Activated T-cell treated with anti-CD3 and anti-CD28 coated beads for 24 hours (primary cell): ENCODE measurements at places on chromosomes 1 and 21.

- DNase-seq: no peak
These were observed 14.0 kb upstream of the GSTM4 start for GRCh38 chr1:109641861-109642260.

DNA sequence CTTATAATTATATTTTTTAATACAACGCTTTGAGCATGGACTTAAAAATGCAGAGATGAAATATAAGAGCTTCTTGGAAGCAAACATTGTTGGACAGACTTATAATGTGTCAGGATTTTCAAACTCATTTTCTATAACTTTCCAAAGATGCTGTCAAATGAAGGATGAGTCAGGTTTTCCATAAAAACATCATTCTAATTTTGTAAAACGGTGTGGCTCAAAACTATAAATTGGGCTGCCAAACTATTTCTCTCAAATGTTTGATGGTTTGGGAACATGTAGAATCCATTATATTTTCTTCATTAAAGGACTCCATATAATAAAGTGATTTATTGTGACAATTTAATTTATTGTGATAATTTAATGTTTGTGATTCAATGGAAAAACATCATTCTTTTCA is 511.2 kb downstream of the USP25 start:
- no peak for DNase-seq

DNA sequence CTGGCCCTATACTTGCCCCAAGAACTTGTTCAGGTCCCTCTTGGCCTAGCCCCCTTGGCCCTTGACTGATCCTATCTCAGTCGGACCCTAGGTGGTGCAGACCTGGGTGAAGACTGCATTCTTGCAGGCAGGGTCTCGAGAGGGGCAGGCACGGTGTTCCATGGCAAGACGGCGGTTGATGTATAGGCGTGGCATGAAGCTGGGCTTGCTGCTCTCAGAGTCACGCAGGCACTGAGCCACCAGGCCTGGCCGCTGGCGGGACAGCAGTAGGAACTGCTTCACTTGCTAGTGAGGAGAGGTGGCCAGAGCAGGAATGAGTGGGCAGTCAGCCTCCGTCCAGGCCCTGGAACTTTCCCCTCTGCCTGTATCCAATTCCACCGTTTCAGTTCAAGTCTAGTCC is 3.8 kb downstream of the HECTD3 start:
- no peak for DNase-seq

GRCh38 chr1:47232187-47232874 is at the start of gene TAL1:
TAL1 (minus strand) TSS chr1:47232225; CDS start chr1:47225888, 6,337 bp downstream.
- DNase-seq: no peak

GRCh38 chr1:35835398-35835797 is 27.6 kb downstream of the AGO4 start:
- DNase-seq: no peak

DNA sequence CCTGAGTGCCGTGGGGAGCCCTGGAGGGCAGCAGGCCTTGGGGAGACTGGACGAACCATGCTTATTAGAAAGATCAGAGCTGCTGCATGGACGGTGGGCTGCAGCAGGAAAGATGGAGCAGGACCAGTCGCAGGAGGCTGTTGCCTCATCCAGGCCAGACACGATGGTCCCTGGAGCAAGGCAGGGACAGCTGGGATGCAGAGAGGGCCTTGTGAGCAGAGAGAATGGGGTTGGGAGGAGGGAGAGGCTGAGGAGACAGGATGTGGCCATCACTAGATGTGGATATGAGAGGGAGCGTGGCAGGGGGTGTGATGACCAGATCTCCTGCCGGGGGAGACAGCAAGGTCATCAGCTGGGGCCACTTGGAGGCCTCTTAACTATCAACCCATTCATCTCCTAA is 727.6 kb downstream of the PTPRU start:
- DNase-seq: no peak

GRCh38 chr1:111852261-111852721 is 96.6 kb downstream of the DDX20 start:
- no peak for DNase-seq

- DNase-seq: no peak
These were observed 6.7 kb upstream of the LGALS8 start for GRCh38 chr1:236516929-236517704.

- DNase-seq: no peak
These were observed 97.9 kb downstream of the GIPC2 start for GRCh38 chr1:78143673-78144072.

DNA sequence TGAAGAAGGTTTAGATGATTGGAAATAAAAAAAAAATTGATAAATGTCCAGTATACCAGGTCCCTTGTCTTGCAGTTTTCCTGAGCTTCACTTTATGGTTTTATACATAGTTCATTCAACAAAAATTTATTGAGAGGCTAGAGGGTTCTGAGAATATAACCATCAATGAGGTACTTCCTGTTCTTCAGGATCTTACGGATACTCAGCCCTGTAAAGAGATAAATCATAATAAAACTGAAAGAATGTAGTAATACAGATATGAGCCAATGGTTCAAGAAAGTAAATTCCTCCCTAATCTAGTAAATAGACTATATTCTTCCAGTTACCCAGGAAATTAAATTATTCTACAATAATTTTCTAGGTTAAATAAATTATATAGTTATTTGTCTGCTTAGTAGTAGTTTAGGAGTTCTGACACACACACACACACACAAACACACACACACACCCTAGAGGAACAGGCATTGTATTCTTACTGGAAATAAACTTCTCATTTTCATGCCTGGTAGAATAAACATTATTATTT is 70.4 kb upstream of the HMCN1 start:
- no peak for DNase-seq

- DNase-seq: no peak
These were observed 7.4 kb upstream of the AGMAT start for GRCh38 chr1:15592285-15592684.

- no peak for DNase-seq
These were observed 150.6 kb upstream of the KCTD3 start for GRCh38 chr1:215416497-215416896.

- DNase-seq: no peak
These were observed 87.5 kb upstream of the RGS1 start for GRCh38 chr1:192488058-192488457.

DNA sequence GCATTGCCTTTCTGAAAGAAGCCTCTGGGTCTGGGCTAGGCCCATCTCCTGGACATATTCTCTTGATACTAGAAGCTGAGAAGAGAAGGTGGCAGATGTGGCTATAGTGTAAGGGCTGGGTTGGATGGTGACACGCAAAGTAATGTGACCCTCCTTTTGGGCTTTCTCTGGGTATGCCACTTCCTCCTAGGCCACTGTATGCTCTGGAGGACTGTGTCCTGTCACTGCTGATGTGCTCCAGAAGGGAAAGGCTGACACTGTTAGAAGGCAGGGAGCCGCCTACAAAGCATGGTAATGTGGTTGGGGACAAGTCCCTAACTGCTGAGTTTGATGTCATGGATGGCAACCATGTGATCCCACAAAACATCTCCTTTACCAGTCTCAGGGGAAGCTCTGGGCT is 112.1 kb downstream of the BCAR3 start:
- DNase-seq: no peak

GRCh38 chr1:103941086-103941485 is 191.4 kb downstream of the AMY1C start:
- no peak for DNase-seq

GRCh38 chr1:241622669-241623068 is 17.5 kb downstream of the CHML start:
- no peak for DNase-seq

DNA sequence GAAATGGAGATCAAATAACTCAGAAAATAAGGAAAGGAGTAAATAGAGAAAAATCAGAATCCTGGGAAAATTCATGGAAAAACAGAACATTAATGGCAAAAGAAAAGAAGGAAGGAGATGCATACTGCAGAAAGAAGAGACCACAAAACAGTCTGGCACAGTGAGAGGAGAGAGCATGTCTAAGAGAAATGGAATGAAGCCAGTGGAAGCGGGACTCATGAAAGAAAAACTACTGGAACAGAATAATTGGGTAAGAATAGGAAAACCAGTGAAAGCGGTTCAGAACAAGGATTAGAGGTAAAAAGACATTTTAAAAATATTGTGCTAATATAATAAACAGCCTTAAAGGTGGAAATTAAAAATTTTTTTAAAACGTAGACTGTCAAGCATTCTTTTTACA is 93.6 kb upstream of the GREM2 start:
- no peak for DNase-seq

- no peak for DNase-seq
These were observed 290.9 kb downstream of the CAMTA1 start for GRCh38 chr1:7076117-7076516.

GRCh38 chr1:2631136-2632050 is 1.4 kb downstream of the MMEL1 start:
- no peak for DNase-seq
